ENCODE measurements at places on chromosomes 2 and 18.

DNA sequence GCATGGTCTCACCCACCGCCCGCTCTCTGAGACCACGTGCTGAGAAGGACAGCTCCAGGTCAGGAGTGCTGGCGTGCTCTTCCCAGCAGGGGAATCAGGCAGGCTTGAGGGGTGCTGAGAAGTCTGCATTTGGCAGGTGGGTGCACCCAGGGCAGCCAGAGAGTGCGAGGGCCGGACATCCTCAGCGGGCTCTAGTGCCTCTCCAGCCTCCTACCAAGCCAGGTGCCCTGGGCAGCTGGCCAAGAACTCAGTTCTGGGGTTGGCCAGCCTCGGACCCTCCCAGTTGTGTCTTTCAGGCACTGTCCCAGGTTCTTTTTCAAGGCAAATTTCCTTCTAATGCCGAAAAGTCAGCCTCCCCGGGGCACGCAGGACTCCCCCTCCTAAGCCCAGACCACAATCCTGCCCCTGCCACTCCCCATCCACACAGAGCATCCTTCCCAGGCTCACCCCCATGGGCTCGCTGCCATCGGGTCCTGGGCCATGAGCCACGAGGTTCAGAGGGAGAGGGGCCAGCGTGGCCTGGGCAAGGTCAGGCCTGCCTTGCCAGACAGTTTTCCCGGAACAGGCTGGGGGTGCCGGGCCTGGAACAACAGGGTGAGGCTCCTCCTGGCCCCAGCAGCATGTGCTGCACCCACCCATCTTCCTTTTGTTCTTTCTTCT is 52.2 kb upstream of the GPC1 start:
- DNase-seq: no peak

DNA sequence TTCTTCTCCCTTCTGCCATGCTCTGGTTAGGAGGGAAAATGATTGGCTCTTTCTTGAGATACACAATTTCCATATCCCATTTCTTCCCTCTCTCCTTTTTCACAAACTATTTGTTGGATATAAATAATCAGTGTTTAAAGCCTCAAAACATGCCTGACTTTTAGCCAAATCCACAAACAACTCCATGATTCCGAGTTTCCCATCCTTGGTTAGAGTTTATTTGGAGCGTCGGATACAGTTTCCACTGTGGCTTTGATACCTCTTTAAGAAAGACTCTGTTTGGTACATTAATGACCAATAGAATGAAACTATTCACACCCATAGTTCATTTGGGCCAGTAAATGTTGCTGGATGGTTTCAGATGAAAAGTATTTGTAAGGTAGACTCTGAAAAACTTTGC is 5.9 kb upstream of the FHL2 start:
- no peak for DNase-seq

- no peak for DNase-seq
Observed at GRCh38 chr2:147630585-147630984, 214.2 kb upstream of the ACVR2A start.

GRCh38 chr2:217462121-217462520 is 540.7 kb downstream of the TNS1 start:
- no peak for DNase-seq

GRCh38 chr2:183543222-183543621 is 419.0 kb downstream of the NUP35 start:
- DNase-seq: no peak

- no peak for DNase-seq
Observed at GRCh38 chr2:231359948-231360347, 35.6 kb upstream of the B3GNT7 start.

GRCh38 chr2:3571284-3571683 is 3.8 kb upstream of the RPS7 start:
- no peak for DNase-seq

DNA sequence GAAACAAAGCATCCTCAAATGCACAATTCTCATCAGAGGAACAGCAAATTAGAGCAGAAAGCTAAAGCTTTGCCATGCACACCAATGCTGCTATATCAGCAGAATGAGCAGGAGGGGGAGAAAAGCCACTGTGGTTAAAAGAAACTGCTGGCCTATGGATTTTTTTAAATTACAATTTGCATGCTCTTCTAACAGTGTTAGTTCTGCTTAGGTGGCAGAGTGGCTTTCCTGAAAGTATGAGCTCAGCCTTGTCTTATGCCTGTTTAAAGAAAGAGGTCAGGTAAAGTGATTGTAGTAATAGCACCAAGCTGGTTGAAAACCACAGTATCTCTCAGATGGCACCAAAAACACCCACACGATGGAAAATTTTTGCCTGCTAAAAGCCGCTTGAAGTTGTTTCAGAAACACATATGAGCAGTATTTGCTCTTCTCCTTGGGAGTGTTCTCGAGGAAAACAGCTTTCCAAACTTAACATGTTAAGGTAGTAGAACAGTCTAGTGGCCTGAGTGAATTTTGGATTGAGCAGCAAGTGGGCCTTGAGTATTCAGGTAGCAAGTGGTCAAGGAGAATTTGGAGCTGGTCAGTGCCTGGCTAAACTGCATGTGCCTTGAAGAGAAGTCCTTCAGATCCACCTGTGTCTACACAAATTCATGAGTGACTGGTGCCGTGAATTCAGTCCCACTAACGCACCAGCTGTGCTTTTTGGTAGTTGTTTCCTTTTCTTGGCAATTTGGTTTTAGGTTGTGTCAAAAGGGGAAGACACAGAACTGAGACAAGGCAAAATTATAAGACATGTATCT is 19.6 kb upstream of the NDUFV2 start:
- peak; percentile 68 for DNase-seq

- DNase-seq: no peak
Observed at GRCh38 chr2:8426550-8426949, 255.3 kb upstream of the ID2 start.

DNA sequence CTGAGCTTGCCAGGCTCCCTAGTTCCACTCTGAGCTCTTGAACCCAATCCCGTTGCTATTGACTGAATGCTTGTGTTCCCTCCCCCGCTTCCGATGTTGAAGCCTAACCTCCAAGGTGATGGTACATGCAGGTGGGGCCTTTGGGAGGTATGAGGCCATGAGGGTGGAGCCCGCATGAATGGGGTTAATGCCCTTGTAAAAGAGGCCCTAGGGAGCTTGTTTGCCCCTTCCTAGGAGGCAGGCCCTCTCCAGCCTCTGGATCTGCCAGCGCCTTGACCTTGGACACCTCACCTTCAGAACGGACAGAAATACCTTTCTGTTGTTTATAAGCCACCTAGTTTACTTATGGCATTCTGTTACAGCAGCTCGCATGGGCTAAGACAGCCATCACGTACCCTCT is 71.6 kb downstream of the TFCP2L1 start:
- DNase-seq: no peak

- no peak for DNase-seq
Observed at GRCh38 chr2:157076526-157077161, 180.9 kb upstream of the GALNT5 start.

- no peak for DNase-seq
Observed at GRCh38 chr2:179856205-179856604, 5.2 kb downstream of the ZNF385B start.

- no peak for DNase-seq
Observed at GRCh38 chr2:109155553-109156451, 26.8 kb downstream of the SH3RF3 start.

DNA sequence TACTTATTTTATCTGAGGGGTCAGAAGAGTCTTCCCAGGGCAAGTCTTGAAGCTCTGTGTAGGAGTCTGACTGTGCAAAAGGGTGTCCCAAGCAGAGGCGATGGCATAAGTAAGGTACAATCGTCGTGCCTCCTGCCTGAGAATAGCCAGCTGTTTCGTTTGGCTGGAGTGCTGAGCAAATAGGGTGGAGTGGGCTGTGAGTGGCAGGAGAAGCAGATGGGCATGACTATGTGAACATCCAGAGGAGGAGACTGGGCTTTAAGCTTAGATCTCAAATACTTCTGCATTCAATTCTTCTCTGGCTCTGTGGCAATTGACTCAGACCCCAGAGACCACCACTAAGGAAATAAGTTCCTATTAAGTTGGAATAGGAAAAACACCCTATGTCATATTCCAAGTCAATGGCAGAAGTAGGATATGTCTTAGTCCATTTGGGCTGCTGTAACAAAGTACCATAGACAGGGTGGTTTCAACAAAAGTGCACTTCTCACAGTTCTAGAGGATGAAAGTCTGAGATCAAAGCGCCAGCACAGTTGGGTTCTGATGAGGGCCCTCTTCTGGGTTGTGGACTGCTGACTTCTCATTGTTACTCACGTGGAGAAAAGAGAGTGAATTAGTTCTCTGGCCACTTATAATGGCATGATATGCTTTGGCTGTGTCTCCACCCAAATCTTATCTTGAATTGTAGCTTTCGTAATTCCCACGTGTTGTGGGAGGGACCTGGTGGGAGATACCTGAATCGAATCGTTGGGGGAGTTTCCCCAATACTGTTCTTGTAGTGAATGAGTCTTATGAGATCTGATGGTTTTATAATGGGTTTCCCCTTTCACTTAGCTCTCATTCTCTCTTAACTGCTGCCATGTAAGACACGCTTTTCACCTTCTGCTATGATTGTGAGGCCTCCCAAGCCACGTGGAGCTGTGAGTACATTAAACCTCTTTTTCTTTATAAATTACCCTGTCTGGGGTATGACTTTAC is 120.2 kb downstream of the LPIN1 start:
- DNase-seq: no peak

DNA sequence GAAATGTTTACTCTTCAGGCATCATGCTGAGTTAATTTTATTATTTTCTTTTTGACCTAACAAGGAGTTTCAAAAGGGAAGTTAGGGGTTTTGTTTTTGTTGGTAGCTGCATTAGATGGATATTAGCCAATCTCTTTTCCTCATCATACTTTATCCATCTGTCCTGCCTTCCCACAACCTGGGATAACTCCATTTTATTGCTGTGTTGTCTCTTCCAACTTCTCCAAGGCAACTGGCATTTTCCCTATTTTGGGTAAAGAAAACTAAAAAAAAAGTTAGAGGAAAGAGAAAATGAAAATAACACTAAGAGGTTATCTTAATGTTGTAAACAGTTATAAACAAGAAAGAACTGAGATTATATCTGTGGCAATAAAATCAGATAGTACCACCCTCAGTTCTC is 147.0 kb downstream of the PID1 start:
- no peak for DNase-seq

GRCh38 chr2:230134496-230135129 is 65.9 kb upstream of the SLC16A14 start:
- no peak for DNase-seq

GRCh38 chr2:219642069-219642454 is 14.6 kb downstream of the SLC4A3 start:
- no peak for DNase-seq

DNA sequence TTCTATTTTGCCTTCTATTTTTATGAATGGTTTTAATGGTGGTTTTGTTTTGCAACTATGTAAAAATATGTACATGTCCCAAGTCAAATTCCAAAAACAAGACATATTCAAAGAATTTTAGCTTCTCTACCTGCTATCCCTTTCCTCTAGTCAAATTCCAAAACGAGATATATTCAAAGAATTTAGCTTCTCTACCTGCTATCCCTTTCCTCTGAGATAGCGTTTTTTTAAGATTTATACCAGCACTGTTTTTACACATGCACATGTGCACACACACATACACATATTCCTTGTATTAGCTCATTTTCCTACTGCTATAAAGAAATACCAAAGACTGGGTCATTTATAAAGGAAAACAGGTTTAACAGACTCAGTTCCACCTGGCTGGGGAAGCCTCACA is 199.1 kb upstream of the ARL4C start:
- DNase-seq: no peak

DNA sequence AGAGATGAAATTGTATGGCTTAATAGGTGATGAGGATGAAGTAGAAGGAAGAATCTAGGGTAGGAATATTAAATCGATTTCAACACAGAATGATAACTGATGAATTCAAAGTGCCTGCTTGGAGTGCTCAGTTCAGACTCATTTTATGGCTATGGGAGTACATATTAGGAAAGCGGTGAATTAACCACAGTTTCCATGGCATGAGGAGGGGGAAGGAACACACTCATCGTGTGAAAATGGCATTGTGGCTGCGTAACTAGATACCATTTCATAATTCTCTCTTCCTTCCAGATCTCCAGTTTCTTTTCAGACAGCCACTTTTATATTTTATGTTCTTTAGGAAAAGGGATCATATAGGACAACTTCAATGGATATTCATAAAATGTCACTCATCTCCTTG is 232.3 kb upstream of the KCNJ3 start:
- no peak for DNase-seq

GRCh38 chr2:14194233-14194632 is 438.3 kb upstream of the LRATD1 start:
- DNase-seq: no peak

DNA sequence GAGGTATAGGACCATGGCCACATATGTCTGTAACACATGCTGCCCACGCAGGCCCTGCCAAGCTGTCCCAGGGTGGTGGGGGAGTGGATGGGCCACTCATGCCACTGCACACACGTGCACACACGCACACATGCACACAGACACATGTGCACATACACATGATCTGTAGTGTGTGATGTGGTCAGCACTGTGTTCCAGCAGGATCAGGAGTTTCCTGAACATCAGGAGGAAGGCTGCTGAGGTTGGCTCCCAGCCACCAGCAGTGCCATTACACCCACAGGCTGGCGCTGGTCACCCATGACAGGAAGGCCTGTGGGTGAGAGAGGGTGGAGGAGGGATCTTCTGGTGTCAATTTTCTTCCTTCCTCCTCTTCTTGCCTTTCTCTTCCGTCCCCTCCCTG is 44.7 kb downstream of the POMC start:
- DNase-seq: no peak

- DNase-seq: no peak
Observed at GRCh38 chr2:150917961-150918713, 343.5 kb downstream of the RBM43 start.

- DNase-seq: no peak
Observed at GRCh38 chr2:28080911-28081310, 190.4 kb downstream of the BABAM2 start.

GRCh38 chr2:110969696-110970095 is 151.0 kb upstream of the BCL2L11 start:
- no peak for DNase-seq

- no peak for DNase-seq
Observed at GRCh38 chr18:73891572-73892421, 255.8 kb downstream of the FBXO15 start.

DNA sequence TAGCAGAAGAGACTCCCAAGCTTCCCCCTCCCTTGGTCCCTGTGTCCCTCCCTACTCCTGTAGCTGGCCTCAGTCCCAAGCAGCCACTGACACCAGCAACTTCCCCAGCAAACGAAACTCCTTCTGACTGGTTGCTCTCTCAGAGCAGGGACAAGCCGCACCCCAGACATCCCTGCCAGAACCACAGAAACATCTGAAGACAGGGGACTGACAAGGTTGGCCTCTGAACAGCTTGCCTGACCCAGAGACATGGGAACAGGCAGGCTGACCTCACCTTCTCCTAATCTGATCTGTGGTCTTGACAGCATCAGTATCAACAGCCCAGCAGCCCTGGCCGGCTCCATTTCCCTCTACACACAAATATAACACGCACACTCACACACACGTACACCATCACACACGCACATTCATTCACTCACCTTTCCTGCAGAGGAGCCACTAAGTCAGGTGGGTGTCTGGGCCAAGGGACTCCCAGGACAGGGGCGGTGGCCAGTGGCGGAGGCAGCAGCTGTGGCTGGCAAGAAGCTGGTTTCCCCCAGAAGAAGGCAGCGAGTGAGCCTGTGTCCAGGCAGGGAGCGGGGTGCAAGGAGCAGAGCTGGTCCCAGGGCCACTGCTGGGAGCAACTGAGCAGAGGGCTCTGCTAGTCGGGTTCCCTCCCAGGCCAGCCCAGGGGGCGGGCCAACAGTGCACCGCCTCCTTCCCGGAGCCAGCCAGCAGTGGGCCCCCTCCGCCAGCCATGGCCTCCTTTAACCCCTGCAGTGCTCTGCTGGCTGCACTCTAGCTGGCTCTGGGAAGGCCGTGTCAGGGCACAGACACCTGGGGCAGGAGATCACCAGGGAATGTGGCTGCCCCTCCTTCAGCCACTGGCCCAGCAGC is 59.1 kb downstream of the TNS1 start:
- no peak for DNase-seq

GRCh38 chr2:222518570-222519381 is 94.4 kb downstream of the SGPP2 start:
- DNase-seq: no peak

All from CD4-positive, alpha-beta T cell treated with Interleukin-21 for 1 hour (primary cell).